Activated naive CD8-positive, alpha-beta T cell treated with anti-CD3 and anti-CD28 coated beads, Interleukin-2, amount 10 ng/mL, durations not matched to agents 7 days and 5 days (primary cell): ENCODE measurements at places on chromosomes 6 and 20. TPM values are rescaled to one million over a fixed set of nuclear protein-coding genes. Genes with fewer than 3 reads are reported as not detected.

The LBP gene
- not detected for total RNA-seq

- DNase-seq, result no peak
Observed at GRCh38 chr6:88599571-88599970, 363.8 kb downstream of the RNGTT start.

DNA sequence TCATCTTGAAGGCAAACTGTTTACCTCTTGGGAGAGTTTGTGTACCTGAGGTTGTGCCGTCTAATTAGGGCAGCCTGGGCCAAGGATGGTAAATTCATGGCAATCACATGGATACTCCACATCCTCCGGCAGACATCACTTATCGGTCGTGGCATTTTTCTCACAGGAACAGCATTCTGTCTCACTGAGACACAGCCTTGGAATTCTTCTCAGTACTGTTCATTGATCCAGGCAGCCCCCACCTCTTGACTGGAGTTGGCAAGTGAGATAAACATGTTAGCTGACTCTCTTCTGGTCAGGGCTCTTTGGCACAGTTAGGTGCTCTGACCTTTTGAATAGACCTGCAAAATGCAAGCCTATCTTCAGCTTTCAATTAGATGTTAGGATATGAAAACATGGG, 511.4 kb upstream of the FLRT3 start:
- DNase-seq, result no peak

DNA sequence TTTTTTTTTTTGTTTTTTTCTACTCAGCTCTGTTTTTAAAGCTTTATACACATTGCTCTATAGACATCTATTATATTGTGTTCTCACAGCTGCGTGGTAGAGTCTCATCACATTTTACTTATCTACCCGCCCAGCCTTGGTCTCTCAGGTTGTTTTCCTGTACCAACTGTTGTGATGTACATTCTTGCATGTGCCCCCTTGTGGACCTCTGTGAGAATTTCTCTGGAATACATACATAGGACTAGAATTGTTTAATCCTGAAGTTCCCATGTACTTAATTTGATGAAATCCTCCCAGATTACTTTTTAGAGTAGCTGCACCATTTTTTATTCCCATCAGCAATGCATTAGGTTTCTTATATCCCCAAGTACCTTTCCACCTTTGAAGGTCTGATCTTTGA, 40.4 kb upstream of the TINAG start:
- DNase-seq, result no peak

The SEL1L2 gene
- not detected for total RNA-seq

GRCh38 chr6:3879194-3879952, 30.2 kb downstream of the FAM50B start:
- DNase-seq, result no peak

GRCh38 chr6:36826520-36827227, 12.6 kb downstream of the CPNE5 start:
- DNase-seq, result no peak

DNA sequence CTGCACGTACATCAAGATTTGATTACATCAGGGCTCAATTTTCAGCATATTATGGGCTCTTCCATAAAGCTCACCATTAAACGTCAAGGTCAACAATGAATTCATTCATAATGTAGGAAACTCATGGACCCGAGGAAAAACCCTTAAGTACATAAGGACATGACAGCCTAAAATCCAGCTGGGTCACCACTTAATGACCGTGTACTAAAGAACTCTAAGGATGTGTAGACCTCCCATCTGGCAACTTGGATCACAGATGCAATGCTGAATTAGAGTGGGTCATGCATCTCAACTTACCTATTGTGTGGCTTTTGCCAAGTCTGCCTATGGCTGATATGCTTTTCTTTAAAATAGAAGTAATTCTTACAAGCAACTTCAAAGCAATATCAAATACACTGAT, 26.7 kb upstream of the DEFB112 start:
- no peak for DNase-seq
